Renal cortex interstitium (tissue), 15 donors: ENCODE measurements at places on chromosomes 6 and 20. TPM values are rescaled to one million over a fixed set of nuclear protein-coding genes. Genes with fewer than 3 reads are reported as not detected.

DNA sequence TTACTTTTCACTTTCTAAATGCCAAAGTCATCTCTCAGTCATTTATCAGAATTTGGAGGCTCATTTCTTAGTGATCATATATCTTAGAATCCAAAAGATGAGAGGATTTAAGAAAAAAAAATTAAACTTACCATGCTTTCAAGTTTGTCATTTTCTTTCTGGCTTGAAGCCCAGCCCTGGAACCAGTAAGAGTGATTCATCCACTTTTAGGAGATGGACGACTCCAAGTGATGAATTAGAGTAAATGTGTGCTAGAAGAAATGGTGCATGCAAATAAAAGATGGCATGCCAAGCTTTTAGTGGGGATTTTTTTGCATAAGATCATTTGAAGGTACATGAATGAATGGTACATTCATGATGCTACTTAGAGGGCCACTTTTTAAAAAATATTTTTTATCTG, 20.1 kb downstream of the PLCB1 start:
- no peak for DNase-seq

DNA sequence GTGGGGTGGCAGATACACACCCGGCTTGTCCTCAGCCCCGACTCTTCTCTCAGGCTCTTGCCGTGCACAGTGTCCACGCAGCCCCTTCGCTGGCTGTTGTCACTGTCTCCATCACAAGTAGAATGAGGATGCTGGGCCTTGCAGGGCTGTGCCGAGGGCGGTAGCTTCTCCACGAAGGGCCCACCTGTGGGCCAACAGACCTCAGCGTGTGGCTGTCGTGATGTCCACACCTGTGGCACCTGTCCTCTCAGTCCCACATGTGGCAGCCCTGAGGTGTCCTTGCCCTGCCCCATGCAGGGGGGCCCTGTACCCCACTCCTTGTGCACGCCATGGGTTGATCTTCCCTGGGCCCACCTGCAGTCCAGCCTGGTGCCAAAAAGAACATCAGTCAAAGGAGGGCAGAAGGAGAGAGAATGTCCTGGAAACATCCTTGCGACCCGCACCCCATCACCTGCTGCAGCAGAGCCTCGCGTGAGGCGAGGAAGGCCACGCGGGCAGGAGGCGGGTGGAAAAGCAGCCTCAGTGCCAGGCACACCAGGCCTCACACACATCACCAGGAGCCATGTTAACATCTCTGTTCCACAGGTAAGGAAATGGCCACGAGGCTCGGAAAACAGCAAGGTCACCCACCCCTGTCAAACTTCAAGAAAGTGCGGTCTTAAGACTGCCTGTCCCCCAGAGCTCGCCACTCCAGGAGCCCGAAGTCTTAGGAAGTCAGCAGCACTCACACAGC, 22.3 kb upstream of the AFDN start:
- no peak for DNase-seq

DNA sequence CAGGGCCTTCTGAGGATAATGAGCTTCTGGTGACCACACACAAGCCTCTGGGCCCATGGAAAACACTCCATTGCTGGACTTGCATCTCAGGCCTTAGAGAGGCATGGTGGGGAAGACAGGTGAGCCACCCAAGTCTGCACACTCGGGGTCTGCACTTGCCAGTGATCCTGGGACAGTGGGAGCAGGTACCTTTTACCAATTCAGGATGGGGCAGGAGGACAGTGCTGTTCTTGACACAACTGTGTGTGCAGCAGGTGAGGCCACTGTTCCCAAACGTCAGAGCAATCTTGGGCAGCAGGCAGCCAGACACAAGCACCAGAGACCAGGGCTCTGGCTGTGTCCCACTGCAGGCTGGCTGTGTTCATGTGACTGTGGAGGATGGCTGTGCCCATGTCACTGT, 221.3 kb downstream of the ERMARD start:
- no peak for DNase-seq

DNA sequence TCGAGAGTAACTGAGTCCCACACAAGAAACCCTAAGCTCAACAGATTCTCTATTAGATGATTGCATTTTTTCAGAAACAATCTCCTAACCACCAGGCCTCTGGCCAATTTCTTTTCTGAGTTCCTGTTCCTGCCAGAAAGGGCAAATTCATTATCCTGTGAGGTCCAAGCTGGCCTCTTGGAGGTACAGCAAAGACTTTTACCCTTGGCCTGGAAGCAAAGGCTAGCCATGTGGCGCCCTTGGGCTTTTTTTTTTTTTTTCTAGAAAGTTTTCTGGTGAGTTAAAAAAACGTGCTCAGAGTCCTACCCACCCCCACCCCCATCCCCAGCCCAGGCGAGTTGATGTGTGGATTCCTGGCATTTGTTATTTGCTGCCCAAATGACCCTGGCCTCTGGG, 59.0 kb upstream of the EEF1A1 start:
- no peak for DNase-seq

DNA sequence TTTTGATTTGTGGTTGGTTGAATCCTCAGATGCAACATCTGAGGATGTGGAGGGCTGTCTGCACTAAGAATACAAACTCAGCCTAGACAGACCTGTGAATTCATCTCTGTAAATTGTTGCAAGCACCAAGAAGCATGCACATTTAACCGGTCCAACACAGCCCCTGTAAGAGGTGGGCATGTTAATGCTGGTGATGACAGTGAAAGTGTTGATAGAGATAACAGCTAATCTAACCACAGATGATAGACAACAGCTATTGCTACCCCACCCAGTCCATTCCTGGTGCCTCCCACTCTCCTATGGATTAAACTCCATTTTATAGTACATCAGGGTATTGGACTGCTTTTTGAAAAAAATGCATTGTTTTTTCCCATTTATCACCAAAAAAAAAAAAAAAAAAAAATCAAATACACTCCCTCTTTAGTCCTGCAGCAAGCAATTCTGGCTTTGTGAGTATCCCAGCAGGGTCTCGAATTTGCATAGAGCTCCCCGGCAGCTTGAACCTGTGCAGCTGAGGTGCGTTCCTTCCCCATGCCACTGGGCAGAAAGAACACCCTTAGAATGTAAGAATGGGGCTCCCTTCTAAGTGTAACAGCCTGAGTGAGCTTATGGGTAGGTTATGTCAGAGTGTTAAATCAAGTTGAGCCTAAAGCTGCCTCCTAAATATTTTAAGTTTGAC, 270.9 kb upstream of the JARID2 start:
- DNase-seq: no peak

GRCh38 chr6:100946021-100946540, 65.0 kb upstream of the ASCC3 start:
- DNase-seq: no peak

Gene MYLK2
- polyA plus RNA-seq: 1.1 TPM

Gene PGM3
- polyA plus RNA-seq: 41.1 TPM

Gene GSTA3
- polyA plus RNA-seq: 0.83 TPM

Gene C6orf118
- polyA plus RNA-seq: 9.1 TPM

Gene MEP1A
- polyA plus RNA-seq: 0.26 TPM
